ENCODE measurements at places on chromosomes 13 and 19.

DNA sequence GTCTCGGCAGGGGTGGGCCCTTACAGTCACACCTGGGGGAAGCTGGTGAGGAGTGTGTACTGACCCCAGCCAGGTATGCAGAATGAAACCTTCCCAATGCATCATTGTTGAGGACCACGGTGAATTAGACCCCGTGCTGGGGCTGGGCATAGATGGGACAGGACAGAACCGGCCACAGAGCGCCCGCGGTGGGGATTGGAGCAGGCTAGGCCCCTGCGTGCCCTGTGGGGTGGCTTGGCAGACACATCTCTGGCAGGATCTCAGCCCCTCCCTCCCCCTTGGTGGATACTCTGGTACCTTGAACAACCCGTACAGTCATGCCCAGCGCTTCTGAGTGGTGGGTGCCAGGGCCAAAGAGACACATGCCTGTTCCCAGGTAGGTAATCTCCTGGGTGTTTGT is 200.6 kb downstream of the TEX29 start:
- no peak for DNase-seq

DNA sequence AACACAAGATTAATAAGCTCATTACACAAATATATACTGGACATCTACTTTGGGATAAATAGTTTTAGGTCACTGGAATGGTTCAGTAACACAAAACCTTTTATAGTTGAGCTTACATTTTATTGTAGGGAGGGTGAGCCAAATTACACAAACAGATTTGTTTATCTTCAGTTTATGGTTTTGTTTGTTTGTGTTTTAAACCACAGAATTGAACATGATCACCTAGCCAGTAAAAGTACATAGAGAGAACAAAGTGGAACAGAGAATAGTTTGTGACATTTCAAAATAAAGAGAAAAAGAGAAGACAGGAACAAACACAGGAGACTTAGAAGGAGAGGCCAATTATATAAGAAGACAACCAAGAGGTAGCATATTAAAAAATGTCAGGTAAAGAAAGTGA is 1930.2 kb upstream of the PCDH20 start:
- no peak for DNase-seq

GRCh38 chr13:52454459-52454819 is 839 bp upstream of the CKAP2 start:
- no peak for DNase-seq

- DNase-seq = no peak
These were observed 156.6 kb downstream of the IRS2 start for GRCh38 chr13:109629737-109630136.

GRCh38 chr19:38690832-38691231 is 43.4 kb downstream of the ACTN4 start:
- no peak for DNase-seq

DNA sequence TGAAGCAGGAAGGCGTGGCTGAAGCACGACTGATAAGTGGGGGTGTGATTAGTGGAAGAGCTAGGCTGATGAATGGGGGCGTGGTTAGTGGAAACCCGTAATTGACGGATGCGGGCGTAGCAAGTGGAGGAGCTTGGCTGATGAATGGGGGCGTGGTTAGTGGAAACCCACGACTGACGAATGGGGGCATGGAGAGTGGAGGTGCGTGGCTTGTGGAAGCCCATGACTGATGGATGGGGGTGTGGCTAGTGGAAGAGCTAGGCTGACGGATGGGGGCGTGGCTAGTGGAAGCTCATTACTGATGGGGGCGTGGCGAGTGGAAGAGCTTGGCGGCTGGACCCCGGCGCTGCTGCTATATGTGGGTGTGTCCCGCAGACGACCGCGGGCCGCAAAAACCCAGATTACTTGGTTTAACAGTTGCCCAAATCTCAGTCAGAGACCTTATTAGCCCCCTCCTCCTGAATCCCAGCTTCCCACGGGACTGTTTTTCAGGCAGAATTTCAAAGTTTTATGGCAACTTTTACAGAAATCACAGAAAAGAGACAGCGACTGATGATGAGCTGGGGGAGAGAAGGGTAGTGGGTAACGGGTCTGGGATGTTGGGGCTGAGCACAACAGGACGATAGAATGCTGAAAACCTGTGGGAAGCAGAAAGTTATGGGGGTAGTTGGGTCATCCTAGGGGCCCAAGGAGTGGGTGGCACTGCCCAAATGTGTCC is 9.0 kb upstream of the MEIS3 start:
- DNase-seq = peak; percentile 95

DNA sequence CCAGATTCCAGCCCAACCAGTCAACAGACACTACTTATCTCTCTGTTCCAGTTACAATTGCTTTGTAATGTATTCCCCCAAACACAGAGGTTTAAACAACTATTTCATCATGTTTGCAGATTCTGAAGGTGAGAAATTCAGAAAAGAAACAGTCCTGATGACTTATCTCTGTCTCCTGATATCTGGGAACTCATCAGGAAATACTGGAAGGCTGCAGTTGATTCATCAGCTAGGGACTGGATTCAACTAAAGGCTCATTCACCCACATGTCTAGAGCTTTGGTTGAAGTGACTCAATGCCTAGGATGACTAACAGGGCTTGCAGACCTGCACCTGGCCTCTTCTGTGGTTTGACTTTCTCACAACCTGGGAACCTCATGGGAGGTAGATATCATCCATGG is 56.6 kb upstream of the GPC6 start:
- DNase-seq = peak; percentile 95

DNA sequence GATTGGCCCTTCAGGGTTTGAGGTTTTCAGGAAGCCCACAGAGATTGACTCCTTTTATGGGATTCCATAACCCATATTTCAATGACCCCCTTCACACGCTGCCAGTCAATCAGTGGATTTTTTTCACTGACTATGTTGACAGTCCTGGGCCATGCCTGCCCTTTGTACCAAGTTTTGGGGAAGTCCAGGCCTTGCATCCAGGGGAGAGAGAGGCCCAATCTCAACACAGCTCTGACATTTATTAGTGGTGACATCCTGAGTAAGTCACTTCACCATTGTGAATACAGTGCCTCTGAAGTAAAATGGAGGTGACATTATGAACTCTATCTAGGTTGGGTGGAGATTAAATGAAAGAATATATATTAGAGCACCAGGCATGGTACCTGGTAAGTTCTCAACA is 181.1 kb downstream of the NUFIP1 start:
- no peak for DNase-seq

DNA sequence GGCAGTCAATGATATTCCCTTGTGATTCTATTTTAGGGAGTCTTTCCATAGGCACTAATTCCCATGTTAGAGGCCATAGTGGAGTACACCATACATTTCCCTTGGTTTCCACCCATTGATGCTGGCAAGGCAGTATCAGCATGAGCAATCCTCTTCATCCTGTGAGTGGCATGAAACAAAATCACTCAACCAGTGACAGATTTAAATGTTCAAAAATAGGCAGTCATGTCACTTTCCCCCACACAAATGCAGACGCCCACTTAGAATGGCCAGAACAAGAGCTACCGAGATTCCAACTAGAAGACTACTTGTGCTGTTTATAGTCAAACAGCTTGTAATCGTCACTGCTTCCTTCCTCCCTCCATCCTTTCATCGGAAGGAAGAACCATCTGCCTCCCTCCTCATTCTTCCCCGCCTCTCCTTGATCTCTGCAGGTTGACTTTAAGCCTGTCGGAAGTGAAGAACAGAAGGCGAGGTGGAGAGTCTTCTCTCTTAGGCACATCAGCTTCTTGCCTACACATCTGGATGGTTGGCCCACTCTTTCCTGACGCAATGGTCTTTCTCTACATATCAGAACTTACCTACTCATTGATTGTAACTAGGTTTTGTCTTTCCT is 22.6 kb downstream of the RASL11A start:
- DNase-seq = no peak

DNA sequence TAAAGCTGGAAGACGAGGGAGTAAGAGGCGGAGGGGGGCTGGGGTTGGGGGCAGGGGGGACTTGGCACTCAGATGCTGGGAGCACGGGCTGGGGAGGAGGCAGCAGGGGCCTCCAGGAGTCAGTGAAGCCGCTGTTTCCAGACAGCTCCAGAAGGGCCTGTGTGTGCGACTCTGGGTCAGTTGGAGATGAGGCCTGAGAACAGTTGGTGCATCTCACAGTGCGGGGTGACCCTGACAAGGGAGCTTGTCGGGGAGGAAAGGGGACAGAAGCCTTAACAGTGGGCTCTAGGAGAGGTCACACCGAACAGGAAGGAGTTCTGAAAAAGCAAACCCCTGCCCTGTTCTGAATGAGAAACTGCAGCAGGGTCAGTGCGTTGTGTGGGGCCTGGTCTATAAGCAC is 11.2 kb downstream of the NAXD start:
- no peak for DNase-seq

- no peak for DNase-seq
These were observed 599 bp upstream of the ZNF784 start for GRCh38 chr19:55625004-55625326.

DNA sequence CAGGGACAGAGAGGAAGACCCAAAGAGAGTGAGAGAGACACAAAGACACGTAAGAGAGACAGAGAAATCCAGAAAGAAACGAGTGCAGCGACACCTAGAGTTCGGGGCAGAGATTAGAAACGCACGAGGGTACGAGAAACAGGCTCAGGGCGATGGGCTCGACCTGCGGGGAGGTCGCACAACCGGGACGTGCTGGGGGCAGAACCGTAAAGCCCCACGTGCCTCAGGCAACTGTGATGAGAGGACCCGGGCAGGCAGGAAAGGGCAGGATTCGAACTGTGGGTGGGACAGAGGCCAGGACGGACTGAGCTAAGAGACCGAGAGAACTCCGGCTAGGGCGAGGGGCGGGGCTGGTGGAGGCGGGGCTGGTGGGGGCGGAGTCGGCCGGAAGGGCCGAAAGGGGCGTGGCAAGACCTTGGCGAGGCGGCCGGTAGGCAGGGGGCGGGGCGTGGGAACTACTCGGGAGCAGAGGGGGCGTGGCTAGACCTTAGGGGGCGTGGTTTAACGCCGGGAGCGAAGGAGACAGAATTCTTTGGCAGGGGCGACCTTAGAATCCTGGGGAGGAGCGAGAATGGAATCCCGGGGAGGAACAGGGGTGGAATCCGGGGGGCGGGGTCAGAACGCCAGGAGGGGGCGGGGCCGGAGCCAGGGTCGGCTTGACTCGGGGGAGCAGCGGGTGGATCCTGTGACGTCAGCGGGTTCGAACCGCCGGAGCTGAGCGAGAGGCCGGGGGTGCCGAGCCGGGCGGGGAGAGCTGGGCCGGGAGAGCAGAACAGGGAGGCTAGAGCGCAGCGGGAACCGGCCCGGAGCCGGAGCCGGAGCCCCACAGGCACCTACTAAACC is at the start of gene NECTIN2:
Gene NECTIN2, plus strand, starts transcription at position 686 of the 843 bp plus-strand sequence. CDS start 229 bp downstream, outside the sequence.
- peak; percentile 91 for DNase-seq

DNA sequence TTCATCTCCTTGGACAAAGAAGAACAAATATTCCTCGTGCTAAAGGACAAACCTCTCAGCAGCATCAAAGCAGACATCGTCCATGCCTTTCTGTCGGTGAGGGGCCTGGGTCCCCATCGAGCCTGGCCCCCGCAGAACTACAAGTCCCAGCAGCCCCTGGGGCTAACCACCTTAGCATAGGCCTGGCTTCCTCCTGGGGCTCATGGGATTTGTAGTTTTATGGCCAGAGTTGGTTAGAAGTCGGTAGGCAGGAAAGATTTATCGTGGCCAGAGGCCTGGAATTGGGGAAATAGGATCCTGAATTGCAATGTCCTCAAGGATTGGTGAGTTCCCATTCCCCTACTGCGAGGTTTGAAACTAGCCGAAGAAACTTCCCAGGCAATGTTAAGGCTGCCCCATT is 19.6 kb downstream of the TMEM150B start:
- no peak for DNase-seq

DNA sequence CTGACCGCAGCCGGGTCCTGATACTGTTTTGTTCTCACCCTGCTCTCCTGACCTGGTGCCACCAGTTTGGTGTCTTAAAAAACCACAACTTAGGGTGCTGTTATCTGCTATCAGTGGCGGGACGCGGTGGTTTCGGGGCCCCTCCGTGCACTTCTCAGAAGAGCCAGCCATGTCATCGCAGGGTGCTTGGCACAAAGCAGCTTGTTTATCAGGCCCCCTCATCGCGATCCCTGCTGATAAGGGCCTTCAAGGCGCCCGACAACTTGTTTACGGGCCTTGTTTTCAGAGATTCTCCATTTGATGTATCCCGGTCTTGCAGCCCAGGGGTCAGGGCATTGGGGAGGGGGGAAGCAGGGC is 58.1 kb upstream of the KLF2 start:
- DNase-seq = no peak

GRCh38 chr19:4220188-4220587 is 9.1 kb upstream of the EBI3 start:
- DNase-seq = no peak

GRCh38 chr19:6856749-6857372 is 30.5 kb upstream of the ADGRE1 start:
- no peak for DNase-seq

- no peak for DNase-seq
These were observed 189.7 kb downstream of the ENOX1 start for GRCh38 chr13:43596924-43597598.

- DNase-seq = no peak
These were observed 11.8 kb upstream of the HMGB1 start for GRCh38 chr13:30477346-30478195.

DNA sequence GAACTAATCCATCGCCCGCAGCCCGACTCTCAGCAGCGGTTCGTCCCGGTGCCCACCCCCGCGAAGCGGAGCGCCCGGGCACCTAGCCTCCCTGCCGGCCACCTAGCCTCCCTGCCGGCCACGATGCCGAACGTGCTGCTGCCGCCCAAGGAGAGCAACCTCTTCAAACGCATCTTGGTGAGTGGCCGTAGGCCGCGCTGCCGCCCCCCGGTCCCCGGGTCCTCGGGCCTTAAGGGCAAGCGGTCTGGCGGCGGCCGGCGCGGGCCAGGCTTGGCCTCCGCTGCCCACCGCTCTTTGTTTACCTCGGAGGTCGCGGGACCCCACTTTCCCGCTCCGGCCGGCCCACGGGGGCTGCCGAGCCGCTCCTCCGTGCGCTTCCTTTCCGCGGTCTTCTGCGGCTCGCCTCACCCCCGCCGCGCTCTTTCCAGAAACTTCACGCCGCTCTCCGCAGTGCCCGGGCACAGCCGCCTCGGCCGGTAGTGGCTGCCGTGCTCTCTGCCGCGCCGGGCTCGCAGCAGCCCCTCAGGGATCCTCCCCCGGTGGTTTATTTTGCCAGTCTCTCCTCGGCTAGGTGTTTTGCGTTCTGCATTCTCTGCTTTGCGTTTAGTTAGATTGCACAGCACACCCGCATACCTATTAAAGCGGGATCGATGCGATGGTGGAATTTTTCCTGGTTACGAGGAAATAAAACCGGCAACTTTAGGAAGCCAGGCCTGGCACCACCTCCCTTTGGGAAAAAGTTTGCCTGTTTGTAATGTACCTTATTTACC is 524 bp downstream of the NAA16 start:
- DNase-seq = no peak

All from non-pigmented ciliary epithelial cell (primary cell).